ENCODE measurements at places on chromosomes 2 and 18.

DNA sequence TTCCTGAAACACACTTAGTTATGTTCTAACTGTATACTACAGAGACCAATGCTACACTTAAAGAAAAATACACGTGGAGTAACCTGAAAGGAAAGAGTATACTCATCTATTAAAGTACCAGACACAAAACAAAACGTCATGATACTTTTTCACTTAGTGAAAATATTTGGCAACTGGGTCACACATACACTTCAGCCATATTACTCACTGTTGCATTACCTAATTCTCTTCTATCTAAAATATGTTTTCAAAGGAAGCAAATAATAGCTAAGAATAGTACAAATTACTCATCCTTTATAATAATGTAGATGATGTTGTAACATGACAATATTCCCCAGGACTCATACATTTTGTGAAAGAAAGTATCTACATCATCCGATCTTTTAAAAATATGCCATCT lies 76.5 kb upstream of the EPB41L3 start:
- no peak for DNase-seq

DNA sequence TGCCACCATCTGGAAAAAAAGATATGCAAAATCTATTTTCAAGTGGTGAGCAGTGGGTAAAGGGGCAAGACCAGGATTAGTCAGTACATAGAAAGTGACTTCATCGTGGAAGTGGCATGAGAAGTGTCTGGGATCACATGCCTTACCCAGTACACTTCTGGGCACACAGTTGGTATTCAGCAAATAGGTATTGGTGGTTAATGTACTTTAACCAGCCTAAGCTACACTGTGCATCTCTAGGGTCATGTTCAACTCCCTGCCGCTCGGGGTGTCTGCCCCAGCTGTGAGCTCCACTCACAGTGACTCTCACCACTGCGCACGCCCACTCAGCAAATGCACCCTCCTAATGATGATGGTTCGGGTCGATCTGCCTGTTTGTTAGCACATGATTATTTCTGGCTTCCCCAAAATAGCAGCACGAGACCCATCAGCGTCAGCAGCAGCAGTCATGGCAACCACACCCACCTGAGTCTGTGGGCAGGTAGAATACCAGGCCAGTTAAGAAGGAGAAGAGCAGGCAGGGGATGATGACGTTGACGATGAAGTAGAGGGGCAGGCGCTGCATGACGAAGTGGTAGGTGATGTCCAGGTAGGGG lies 11.1 kb downstream of the CHRNA1 start:
- no peak for DNase-seq

DNA sequence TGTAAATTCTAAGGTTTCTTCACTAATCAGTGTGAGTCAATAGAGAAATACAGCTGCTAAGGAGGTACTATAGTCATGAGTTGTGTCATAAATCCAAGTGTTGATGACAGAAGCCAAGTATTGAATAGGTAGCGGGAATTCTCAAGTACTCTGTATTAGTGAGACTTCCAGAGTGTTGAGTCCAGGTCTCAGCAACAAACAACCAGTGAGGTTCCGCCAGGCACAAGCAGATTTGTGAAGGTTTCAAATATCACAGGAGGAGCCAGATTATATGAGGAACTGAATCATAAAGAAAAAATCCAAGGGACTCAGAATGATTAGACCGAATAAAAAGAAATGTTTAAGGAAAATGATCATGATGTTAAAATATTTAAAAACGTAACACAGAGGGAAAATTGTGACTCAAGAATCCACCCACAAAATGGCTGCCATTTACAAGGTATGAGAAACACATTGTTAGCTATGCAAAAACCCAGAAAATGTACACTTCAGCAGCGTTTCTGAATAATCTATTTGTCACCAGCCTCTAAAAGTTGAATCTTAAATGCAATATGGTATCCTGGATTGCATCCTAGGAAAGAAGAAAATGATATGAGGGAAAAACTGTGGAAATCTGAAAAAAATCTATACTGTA lies 27.3 kb upstream of the EVA1A start:
- DNase-seq, result no peak

GRCh38 chr2:28527196-28527595 lies 31.3 kb downstream of the PLB1 start:
- DNase-seq, result no peak

- no peak for DNase-seq
These were observed 446.3 kb downstream of the LPIN1 start for GRCh38 chr2:12192762-12193161.

GRCh38 chr2:224016963-224017362 lies 22.1 kb downstream of the SERPINE2 start:
- no peak for DNase-seq

GRCh38 chr2:232207174-232207573 lies 171.4 kb upstream of the ALPP start:
- no peak for DNase-seq

GRCh38 chr2:10476723-10477442 lies 28.8 kb upstream of the ODC1 start:
- DNase-seq, result no peak

- peak; percentile 8 for DNase-seq
These were observed 41.8 kb downstream of the TGFBRAP1 start for GRCh38 chr2:105287692-105288091.

DNA sequence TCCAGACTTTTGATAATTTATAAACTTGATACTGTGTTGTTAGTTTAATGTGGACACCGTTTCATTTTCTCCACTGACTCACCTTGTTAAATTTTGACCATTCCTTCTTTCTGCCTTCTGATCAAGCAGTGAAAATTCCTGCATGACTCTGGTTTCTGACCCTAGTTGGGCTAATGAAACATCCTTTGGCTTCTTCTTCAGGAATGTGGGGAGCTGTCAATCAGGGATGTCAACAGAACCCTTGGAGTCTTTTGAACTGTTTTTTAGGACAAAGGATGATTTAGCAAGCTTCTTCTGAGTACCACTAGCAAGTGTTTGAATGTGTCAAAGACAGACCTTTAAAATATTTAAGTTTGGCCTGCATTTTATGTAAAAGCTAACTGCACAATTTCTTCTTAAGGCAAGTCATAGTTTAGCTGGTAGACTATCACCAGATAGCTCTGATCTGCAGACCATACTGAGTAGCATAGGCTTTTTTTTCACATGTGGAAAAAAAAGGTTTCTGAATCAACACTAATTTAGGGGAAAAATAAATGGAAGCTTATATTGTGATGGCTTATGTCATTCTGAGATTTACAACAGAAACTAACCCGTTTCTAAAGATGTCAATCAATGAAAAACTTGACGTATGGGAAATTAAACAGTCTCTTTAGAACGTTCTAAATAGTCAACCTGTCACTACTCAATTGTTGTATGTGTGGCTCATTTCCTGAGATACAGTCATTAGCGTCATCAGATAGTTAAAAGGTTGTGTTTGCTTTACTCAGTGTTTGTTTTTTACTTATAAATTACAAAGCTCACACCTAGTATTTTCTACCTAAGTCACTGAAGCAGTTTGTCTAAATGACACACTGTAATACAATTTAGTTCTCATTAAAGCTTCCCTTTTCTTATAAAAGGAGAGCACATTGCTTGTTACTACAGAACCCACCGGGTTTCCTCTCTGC lies 311.4 kb downstream of the PTPRM start:
- no peak for DNase-seq

DNA sequence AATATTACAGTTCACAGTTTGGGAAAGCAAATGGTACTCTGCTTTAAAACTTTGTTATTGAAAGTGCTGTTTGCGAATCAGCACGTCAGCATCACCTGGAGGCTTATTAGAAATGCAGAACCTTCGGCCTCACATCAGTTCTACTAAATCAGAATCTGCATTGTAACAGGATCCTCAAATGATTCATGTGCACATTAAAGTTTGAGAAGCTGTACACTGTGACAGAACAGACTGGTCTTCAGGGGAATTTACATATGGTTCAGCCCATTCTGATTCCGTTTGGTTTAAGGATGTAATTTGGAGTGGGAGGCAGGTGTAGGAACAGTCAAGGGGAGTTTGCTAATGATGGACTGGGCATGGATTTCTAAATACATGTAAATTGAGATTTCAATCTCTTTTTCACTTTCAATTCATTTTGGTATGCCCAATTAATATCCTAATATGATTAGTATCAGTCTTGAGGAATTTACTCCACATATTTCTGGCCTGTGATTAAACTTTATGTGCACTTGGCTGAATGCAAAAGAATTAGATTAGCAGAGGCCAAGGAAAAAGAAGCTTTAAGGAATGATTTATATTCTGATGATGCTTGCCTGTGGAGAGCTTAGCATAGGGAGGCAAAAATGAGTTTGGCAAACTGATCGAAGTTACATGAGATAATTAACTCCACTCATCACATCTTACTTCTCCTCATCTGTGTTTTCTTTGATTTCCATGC lies 248.8 kb downstream of the XIRP2 start:
- DNase-seq, result no peak

- DNase-seq, result no peak
These were observed 1.1 kb upstream of the FAM237A start for GRCh38 chr2:206641226-206641625.

DNA sequence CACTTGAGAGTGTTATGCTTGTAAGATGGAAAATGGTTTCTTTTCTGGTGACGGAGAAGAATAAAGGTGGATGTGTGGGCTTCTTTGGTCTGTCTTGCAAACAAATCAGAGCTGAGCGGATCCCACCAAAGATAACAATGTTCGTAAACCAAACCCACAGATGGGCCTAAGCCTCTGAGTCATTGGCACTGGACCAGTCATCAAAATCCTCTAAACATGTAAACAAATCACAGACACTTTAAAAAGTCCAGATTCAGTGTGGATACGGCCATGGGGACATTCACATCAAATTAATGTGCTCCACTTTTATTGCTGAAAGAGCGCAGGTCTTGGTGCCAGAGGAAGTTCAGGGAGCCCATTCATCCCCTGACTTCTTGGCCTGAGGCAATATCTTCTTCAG lies 60.5 kb upstream of the TMEM200C start:
- no peak for DNase-seq

- DNase-seq, result no peak
These were observed 484.1 kb upstream of the VRK2 start for GRCh38 chr2:57562495-57562894.

GRCh38 chr2:106061611-106062349 lies 132.3 kb downstream of the UXS1 start:
- no peak for DNase-seq

DNA sequence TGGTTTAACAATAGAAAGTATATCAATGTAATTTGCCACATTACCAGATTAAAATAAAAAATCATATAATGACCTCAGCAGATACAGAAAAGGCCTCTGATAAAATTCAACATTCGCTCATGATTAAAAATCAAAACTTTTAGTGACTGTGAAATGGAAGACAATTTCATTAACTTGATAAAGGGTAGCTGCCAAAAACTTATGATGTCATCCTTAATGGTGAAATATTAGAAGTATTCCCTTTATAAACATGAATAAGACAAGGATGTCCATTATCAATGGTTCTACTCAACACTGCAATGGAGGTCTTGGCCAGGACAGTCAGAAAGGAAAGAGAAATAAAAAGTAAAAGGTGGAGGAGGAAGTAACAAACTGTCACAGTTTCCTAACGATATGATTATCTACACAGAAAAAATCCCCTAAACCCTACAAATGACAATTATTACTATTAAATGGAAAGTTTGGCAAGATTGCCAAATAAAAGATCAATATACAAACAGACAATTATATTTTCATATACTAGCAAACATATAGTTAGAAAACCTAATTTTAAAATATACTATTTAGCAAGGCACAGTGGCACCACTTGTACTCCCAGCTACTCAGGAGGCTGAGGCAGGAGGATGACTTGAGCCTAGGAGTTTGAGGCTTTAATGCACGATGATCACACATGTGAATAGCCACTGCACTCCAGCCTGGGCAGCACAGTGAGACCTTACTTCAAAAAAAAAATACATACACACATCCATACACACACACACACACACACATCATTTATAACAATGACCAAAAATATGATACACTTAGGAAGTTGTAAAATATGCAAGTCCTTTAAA lies 12.8 kb downstream of the METTL8 start:
- DNase-seq, result no peak

DNA sequence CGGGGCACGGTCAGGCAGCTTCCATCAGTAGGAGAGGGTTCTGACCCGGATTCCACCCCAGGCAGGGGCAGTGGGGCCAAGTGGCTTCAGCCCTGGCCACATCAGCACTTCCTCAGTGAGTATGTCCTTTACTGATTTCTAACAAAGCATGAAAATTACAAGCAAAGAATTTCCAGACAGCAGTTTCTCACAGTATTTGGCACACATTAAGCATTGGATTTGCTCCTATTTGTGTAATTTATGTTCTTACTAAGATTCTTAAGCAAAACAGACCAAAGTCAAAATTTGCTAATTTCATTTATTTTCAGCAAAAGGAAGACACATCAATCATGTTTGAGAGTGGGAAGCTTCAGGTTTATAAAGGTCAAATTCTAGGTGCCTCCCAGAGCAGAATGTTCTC lies 73.3 kb upstream of the NFATC1 start:
- no peak for DNase-seq

DNA sequence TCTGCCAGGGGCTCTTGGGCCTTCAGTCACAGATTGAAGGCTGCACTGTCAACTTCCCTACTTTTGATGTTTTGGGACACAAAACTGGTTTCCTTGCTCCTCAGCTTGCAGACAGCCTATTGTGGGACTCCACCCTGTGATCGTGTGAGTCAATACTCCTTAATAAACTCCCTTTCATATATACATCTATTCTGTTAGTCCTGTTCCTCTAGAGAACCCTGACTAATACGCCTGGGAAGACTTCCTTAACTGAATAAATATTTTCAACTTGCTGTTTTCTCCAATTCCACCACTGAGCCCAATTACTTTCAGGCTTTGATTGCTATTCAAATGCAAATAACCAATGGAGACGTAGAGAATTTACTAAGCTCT lies 61.4 kb upstream of the CCDC195 start:
- DNase-seq, result no peak

GRCh38 chr2:28583899-28584553 lies 88.2 kb downstream of the PLB1 start:
- DNase-seq, result no peak
